HT-29 (cell line): ENCODE measurements at places on chromosomes 6 and 20. TPM values are rescaled to one million over a fixed set of nuclear protein-coding genes. Genes with fewer than 3 reads are reported as not detected.
A peak's percentile ranks its signal among the peaks of the same experiment; 100 is the strongest.

ENPP4 gene
- 2.0 and 3.4 TPM in 2 replicates for total RNA-seq

ZBTB9 gene
- total RNA-seq: 4.7 and 11.2 TPM in 2 replicates

GRCh38 chr6:37187321-37188022 is 17.5 kb downstream of the PIM1 start:
- no peak for DNase-seq

FNDC11 gene
- 2.2 and 2.4 TPM in 2 replicates for total RNA-seq

GRCh38 chr6:35177157-35177556 is 36.0 kb upstream of the TCP11 start:
- DNase-seq: no peak

DNA sequence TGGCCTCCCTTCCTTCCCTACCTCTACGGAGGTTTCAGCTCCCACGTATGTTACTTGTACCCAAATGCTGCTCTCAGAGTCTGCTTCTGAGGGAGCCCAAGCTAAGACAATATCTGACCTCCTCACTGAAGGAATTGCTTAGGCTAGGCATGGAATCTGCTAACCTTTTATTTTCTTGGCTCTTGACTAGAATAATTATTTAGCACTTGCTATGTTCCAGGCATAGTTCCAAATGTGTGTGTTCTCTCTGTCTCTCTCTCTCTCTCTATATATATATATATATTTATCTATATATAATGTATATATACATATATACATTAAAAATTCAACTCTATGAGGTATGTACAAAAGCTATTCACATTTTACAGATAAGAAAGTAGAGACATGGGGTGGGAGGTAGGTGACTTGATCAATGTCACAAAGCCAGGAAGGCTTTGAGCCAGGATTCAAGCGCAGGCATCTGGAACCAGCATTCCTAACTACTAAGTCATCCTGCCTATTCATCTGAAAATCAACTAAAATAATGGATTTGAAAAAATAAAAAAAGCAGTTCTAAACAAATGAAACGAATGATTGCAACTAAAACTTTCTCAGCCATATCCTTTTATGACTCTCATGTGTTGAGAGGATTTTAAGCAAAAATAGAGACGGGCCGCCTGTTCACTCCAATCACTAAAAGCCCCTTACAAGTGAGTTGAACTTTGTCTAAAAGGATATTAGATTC is 189.7 kb upstream of the JAG1 start:
- no peak for DNase-seq

- DNase-seq: no peak
Measured at GRCh38 chr6:15259766-15260098, 13.9 kb downstream of the JARID2 start.

SSTR4 gene
- not detected in 2 replicates for total RNA-seq

GRCh38 chr20:23200413-23200812 is 114.3 kb upstream of the CD93 start:
- DNase-seq: no peak

SNAP25 gene
- not detected in 2 replicates for total RNA-seq

DNA sequence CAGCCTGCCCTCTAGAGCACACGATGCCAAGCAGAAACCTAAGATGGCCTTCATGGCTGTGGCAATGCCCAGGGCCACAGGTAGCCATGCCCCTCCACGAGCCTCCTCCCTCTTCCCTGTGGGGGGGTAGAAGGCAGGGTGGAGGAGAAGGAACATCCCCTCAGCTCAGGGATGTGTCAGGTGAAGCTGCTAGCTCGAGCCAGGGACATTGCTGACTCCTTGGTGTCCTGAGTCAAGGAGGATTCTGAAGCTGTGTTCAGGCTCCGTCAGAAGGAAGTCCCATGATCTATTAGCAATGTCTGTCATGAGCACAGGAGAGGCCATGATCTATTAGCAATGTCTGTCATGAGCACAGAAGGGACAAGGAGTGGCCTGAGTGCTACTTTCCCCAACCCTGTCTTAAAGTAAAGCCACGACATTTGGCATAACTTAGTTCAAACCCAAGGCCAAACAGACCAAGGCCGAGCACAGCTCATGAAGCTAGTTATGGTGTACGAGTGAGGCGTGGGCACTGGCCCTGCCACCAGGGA is 87.8 kb downstream of the BMP7 start:
- no peak for DNase-seq

- DNase-seq: no peak
Measured at GRCh38 chr6:121393731-121394505, 41.5 kb upstream of the GJA1 start.

DNA sequence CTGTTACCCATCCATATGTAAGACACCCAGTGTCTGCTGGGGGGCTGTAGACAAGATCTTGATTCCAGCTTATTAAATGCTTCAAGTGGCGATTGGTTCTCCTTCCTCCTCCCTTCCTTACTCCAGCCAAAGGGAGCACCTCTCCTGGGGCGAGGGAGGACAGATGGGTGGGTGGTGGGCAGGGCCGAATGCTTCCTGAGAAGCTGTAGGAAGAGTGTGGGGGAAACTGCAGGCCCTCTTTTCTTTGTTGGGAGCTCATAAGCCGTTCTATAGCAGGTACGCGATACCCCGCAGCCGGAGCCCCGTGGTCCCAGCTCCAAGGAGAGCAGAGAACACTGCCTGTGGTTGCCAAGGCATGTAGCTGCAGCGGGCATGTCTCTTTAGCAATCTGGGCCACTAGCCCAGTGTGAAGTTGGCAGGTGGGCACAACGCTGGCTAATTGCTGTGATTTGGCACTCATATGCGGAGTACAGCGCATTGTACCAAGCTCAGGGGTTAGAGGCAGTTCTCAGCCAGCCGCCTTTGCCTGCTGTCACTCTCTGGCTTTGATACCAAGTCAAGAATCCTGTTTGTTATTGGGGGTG is 14.7 kb upstream of the KCNG1 start:
- no peak for DNase-seq

- no peak for DNase-seq
Measured at GRCh38 chr6:17250237-17250636, 30.9 kb upstream of the RBM24 start.

HLA-DMB gene
- 2.1 and 3.3 TPM in 2 replicates for total RNA-seq

DNA sequence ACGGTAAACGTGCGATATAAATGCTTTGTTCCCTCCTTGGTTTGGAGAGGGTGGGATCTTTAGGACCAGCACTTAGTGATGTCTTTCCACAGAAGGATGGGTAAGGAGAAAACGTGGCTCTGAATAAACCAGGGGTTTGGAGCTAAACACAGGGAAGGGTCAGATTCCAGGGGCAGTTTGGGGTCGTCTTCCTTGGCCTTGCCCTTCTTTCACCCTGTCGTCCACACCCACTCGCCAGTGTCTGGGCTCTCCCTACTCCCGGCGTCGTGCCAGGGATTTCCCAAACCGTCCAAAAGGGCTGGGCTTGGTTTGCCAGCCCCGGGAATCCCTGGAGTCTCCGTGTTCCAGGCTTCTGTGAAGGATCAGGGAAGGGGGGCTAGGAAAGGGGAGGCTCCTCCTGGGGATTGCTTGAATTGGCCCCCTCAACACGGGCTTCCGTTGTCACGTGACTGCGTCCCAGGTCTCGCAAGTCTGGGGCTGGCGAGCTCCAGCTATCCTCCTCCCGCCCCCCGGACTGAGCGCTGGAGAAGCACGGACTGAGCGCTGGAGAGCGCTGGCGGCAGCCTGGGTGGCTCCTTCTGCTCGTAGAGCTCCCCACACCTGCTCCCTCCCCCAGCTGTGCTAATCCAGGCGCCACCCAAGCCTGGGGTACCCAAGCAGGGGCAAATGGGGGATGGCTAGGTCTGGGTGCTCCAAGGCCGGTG is 9.4 kb upstream of the ARMC12 start:
- DNase-seq: peak; percentile 68

PKIG gene
- total RNA-seq: 0.29 and 1.3 TPM in 2 replicates

TSBP1 gene
- total RNA-seq: not detected in 2 replicates

- no peak for DNase-seq
Measured at GRCh38 chr6:90068703-90069523, 174.6 kb downstream of the GJA10 start.

DNA sequence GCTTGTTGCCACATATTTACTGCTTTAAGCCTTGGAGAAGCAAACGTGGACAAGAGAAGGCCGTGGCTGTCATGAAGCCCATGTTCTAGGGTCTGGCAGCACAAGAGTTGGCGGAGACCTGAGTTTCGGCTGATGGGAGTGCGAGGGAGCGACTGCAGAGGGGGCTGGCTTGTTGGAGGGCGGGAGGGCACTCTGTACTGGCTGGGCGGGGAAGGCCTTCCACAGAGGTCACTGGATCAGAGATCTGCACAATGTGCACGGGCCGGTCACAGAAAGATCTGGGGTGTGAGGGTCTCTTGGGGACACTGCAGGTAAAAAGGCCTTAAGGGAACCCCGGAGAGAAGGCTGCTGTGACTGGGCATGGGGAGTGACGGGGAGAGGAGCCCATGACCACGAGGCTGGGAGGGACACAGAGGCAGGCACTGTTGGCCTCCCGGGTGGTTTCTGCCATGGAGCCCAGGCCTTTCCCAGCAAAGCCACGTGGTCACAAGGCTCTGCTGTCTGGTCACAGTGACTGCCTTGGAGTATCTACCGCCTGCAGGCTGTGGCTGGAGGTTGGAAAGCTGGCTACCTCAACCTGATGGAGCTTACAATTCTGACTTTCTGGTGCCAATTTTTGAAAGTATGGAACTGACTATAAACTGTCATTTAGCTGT is 23.8 kb downstream of the FOXC1 start:
- no peak for DNase-seq

GRCh38 chr6:68010936-68011335 is 624.1 kb upstream of the ADGRB3 start:
- no peak for DNase-seq

DNA sequence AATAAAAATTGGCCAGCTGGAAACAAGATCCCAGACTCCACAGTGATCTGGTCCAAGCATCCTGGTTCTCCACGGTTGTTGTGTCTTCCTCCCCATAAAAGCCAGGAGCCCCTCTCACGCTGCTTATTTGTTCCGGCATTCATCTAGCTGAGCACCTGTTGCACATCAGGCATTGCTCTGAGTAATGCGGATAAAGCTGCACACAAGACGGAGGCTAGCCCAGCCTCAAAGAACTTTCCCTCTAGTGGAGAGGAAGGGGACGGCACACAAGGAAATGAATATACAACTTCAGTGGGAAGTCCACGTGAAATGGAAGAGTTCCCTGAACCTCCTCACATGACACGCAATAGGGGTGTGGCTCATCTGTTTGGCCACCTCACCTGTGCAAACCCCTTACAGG is 30.3 kb upstream of the NXT1 start:
- DNase-seq: peak; percentile 67

DNA sequence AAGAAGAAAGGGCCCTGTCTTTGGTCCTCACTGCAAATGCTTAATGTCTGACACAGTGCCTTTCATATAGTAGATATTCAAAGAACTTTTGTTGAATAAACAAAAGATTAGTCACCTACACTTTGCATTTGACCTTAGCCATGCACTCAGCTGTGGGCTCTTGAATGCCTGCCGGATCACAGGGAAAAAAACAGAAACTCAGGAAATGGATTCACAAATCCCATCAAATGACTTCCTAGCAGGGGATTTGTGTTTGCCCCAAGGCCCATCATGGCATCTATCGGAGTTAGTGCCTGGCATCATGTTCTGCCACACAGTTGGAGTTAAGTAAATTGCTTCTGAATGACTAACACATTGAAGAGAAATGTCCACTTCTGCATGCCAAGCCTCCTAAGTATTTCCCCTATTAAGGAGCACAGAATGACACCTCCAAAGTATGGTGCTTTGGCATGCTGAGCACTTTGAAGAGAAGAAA is 72.3 kb upstream of the DST start:
- peak; percentile 64 for DNase-seq

RIMS1 gene
- not detected in 2 replicates for total RNA-seq

DNA sequence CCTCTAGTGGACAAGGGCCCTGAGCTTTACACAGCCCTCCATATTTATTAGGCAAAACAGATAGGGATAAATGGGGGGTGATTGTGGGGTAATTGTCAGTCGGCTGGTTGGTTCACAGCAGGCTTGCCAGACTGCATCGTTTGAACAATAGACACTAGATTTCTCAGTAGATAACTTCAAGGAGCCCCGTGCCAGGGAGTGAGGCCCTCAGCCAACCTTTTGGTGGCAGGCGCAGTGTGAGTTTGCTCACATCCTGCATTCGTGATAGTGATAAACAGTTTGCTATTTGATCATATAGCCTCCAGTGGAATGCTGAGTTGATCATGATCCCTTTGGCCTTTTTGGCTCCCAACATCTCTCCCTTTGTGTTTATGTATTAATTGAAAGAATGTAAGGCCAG is 3.6 kb upstream of the ABHD12 start:
- DNase-seq: no peak

GRCh38 chr6:27505209-27506027 is 32.5 kb upstream of the ZNF184 start:
- peak; percentile 73 for DNase-seq

DNA sequence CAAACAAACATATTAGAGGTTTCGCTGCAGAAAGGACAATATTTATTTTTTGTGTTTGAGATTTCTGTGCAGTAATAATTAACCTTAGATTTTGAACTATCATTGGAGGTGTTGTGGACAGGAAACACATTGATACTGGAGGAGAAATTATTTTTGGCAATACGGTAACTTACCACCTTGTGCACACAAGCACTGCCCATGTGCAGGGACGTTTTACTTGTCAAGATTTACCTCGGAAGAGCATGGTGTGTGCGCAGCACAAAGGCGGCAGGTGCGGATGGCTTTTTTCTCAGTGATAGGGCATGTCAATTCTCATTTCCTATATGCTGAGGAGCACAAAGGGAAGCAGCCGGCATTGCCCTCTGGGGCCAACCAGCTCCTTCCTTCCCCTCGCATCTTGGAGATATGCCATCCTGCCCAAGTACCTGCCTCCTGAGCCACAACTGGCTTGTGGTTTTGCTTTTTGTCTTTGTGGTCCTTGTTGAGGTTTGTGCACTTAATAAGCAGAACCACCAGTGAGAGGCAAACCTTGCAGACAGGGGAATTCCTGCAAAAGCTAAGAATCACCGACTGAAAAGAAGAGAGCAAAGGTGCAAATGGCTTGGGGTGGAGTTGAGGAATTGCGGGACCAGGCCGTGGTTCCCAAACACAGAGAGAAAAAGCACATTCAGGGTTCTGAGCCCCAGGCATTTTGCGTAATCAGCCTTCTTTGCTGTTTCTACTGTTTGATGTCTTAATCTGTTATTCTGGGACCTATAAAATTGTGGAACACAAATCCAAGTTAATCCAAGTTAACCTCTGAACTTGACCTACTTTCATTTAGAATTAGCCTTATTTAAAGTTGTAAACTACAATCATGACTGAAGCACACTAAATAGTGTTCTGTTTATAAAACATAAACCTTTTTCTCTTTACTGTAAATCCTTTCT is 21.9 kb downstream of the SAMD5 start:
- DNase-seq: no peak

NKX2-2 gene
- total RNA-seq: 0.16 TPM in 1 of 2 replicates, not detected in the other

DNA sequence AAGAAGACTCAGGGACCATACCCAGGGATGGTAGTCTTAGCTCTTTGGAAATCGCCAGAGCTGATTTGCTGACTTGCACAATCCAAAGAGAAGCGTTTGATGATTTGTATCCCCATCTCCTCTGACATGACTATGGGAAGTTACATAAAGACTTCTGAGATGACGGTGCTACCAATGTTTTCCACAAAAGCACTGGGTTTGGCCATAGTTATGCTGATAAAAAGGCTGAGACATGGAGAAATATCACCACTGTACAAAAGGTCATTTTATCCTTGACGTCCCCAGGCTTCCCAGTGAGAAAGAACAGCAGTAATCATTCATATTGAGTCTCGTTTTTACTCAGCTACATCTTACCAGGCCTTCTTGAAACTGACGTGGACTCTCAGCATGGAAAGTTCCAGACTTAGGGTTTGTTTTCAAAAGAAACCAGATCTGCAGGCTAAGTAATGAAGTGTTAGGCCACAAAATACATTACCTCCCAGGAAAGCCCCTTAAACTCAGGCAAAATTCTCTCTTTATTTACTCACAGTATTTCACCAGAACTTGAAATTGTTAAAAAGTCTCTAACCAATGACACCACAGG is 370.3 kb upstream of the JARID2 start:
- DNase-seq: no peak
